Stimulated activated CD4-positive, alpha-beta T cell treated with anti-CD3 and anti-CD28 coated beads, Interleukin-12 subunit alpha, Interleukin-12 subunit beta, amount 100 ng/mL, for 48 hours (primary cell): ENCODE measurements at places on chromosomes 7 and 10.
A peak's percentile ranks its signal among the peaks of the same experiment; 100 is the strongest.

DNA sequence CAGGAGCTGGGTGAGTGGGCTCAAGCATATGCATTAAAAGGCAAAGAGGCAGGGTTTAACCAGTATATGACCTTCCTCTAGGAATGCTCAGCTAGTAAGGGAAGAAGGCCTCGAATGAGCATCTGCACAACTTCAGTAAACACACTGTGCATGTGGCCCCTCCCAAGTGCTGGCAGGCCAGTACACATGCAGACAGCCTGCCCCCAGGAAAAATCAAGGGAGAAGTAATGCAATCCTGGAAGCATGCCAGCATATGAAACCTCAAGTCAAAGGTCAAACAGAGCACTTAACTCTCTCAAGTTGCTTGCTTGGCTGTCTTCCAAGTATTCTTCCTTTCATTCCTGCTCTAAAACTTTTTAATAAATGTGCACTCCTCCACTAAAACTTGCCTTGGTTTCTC, 208.4 kb downstream of the ACTR3B start:
- no peak for DNase-seq

GRCh38 chr7:83643739-83644138, 5.2 kb downstream of the SEMA3E start:
- DNase-seq: no peak

- no peak for DNase-seq
These were observed 152.3 kb downstream of the MAD1L1 start for GRCh38 chr7:2080477-2080876.

GRCh38 chr7:100544967-100545359, 6.0 kb downstream of the AGFG2 start:
- DNase-seq: no peak

- DNase-seq: peak; percentile 0
These were observed 111.7 kb upstream of the MBL2 start for GRCh38 chr10:52883996-52884871.

DNA sequence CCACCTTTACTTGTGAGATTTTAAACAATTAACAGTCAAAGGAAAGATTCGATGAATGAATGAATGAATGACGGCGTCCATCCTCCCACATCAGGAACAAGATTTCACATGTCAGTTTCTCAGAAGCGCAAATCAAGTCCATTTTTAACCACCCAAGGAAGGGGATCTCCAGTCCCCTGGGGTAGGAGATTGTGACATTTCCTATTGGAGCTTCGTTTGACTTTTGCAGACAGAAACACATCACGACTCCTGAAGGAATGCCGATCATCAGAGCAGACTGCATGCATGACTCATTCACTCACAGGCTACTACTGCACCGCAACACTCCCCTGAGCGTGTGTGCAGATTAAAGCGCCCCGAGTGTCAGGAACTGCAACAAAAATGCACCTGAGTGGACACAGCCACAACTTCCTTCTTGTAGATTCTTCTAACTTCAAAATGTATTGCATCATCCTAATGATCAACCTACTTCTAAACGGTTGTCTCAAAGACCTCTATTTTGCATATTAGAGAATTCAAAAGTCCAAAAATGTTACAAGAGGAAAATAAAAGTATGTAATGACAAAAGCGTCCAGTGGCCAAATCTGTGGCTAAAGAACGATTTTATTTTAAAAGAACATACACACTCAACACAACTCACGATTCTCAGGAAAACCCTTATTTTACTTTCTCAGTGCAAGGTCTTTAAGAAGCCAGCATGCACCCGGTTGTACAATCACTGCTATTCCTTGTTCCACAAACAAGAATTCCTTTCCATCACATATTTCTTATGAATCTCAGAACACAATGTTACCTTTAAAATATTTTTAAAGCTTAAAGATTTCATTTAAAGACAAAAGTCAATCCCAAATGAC, 172.6 kb downstream of the FAM107B start:
- DNase-seq: peak; percentile 35

DNA sequence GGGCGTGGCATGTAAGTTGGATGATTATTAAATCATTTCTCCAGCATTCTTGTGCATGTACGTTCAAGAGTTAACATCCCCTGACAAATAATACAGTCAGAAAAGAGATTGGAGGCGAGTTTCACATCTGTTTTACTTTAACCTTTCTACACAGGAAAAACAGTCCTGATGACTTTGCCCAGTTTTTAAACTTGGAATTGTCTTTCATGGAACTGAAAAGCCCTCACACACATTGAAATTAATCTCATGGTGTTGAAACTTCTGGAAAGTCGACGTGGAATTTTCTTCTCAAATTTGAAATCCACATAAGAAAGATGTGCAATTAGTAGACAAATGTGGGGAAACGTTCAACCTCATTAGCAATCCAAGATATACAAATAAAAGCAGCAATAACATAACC, 31.2 kb upstream of the ZNF438 start:
- no peak for DNase-seq

GRCh38 chr10:49622426-49623425, 8.9 kb downstream of the CHAT start:
- DNase-seq: no peak

GRCh38 chr10:114328874-114329273, 75.4 kb downstream of the AFAP1L2 start:
- no peak for DNase-seq

- DNase-seq: no peak
These were observed 569.7 kb downstream of the REEP3 start for GRCh38 chr10:64090865-64091264.

GRCh38 chr7:142542942-142543341, 206.3 kb upstream of the PRSS1 start:
- no peak for DNase-seq

DNA sequence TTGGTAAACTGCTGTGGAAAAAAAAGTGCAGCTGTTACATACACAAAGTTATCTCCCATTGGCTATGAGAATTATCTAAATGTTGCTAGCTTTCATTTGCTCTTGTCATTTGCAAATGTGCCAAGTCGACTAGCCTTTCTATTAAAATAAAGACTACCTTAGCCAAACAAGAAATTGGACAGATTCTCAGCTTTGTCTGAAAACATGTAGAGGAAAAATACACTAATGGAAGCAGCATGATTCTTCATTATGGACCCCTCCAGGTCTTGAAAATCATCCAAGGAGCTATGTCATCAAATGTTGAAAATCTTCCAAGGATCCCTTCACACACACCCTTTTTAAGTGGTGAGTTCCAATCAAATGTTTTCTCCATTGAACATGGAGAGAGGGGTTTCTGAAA, 237.7 kb downstream of the ETV1 start:
- DNase-seq: no peak

DNA sequence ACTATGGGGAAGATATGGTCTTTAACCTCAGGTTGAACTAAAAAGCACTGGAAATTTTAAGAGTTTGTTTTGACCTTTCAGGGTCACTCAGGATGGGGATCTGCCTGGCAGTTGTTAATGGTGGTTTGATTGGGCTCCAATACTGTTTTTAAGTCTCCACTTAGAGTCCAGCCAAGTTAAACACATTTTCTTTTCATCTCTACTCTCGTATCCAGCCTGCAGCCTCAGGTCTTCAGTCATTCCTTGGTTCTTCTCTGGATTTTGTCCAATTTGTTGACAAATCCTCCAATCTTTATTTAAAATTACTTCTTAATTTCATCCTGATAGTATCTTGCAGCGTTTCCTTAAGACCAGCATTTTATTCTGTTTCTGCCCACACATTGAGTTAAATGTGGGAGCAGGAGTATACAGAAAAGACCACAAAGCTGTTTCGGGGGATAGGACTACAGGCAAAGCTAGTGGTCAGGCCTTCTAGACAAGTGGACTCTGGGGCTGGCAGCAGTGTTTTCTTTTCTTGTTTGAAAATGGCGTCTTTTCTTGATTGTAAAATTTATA, 133.2 kb upstream of the INHBA start:
- DNase-seq: no peak

DNA sequence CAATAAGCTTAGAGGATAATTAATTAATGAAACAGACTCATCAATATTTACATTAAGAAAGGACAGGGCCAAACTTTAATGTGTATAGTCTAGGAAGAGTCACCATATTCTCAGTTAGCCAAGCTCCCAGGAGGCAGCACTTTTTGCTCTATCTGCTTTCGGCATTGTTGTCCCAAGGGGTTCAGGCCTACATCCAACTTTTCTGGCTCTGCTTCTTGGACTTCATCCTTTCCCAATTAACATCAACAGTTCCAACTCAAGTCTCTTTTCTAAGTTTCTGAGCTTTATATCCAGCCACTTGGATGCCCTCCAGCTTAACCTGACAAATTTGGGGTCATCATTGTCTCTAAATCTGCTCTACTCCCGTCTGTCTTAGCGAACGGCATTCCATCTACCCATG, 42.8 kb downstream of the GLI3 start:
- no peak for DNase-seq
